Caco-2 (cell line): ENCODE measurements at places on chromosomes 16 and 17.

- DNase-seq: peak; percentile 91
Observed at GRCh38 chr17:74453665-74454196, 12.7 kb upstream of the CD300A start.

DNA sequence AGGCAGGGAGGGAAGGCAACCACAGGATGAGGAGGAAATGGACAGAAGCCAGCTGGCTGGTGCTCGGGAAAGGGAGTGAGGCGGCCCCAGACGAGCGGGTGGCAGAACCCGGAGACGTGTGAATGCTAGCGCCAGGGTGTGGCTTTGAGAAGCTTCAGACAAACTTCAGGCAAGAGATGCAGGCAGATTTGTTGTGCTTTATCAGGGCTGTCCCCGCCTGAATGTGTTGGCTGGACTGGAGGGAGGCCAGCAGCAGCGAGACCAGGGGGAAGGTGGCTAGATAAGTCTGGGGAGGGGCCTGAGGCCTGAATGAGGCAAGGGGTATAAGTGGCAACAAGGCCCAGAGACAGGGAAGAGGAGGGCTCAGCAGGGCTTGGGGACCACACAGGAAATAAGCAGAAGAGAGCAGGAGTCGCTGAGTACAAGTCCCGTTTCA, 22.0 kb downstream of the CAMKK1 start:
- no peak for DNase-seq

DNA sequence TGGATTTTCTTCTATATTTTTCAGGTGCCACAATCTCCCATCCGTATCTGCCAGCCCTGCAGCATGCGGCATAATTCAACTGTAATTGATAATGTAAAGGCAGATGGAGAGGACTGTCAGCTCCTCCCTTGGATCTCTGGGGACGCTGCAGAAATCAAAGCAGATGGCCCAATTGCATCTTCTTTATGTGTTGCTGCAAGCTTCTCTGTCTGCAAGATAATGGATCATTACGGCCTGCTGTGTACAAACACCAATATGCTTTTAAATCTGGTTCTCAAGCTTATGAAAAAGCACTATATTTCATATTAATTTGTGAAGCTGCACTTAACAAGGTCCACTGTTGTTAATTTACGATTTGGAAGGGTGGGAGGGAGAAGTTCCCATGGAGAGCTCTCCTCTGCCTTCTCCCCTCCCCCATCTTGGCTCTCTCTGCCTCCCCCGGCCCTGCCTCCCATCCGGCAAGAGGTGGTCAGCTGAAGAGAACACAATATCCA, 607.5 kb downstream of the TOX3 start:
- DNase-seq: no peak

- DNase-seq: no peak
Observed at GRCh38 chr16:87484487-87485331, 8.1 kb downstream of the ZCCHC14 start.

DNA sequence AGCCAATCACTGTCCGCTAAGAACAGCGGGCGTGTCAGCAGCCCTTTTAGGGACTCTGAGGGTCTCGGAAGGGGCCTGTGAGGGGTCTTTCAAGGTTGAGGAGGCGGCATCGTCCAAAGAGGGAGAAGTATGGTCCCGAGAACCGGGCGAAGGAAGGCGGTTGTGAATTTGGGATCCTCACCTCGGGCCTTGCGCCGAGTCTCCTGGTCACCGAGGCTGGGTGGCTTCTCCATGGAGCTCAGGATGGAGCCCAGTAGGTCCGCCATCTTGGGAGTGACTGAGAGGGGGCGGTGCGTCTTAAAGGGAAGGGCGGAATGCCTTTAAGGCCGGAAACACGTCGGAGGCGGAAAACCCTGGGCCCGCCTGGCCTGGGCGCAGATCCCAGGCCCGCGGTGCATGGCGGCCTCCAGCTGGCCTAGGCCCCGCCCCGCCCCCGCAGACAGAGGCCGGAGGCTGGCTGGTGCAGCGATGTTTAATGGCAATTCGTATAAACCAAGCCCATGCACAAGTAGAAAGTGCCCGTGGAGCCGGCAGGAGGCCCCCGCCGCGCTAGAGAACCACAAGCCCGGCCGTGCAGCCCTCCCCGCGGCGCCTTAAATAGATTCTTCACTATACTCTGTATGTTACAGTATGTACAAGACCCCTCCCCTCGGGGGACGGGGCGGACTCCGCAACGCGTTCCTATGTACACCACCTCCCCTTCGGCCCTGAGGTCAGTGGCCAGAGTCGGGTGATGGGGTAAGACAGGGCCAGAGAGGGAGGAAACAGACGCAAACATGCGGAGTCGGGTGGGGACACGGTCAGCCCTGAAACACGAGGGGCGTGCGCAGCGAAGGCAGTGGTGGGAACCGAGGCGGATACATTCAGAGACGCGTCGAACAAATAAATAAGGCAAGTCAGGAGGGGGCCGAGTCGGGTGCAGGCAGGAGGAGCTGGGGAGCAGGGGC, at the start of gene SPAG7:
SPAG7 (minus strand) TSS at position 279 of the 947 bp plus-strand sequence; CDS start at position 266, 13 bp downstream.
- peak; percentile 90 for DNase-seq

DNA sequence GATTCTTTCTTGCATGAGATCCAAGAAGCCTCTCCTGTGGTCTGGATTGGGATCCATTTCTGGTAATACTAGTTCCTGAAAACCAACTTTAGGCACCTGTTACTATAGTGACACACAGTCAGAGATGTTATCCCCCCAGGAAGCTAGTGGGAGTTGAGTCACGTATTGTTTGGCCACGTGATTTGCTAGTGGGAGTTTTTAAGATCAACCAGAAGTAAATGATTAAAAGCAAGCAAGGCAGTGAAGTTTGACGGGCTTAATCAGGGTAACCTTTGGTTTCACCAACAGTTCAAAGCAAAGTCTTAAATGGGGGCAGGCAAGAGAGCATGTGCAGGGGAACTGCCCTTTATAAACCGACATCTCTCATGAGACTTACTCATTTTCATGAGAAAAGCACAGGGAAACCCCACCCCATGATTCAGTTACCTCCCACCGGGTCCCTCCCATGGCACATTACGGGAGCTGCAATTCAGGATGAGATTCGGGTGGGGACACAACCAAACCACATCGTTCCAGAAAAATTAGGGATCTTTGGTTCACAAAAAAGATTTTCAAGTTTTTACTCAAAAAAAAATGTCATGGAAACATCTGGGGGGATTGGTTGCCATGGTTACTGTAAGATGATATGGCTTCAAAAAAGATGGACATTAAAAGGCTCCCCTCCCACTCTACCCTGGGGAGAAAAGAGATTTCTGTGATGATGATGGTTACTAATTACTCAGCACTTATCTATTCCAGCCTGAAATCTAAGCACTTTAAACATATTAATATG, 483.1 kb upstream of the ERCC4 start:
- no peak for DNase-seq

- DNase-seq: no peak
Observed at GRCh38 chr17:81838753-81839255, 4.0 kb upstream of the PPP1R27 start.

- DNase-seq: no peak
Observed at GRCh38 chr17:28741358-28742349, 2.2 kb upstream of the TRAF4 start.

- no peak for DNase-seq
Observed at GRCh38 chr16:22210854-22211253, 4.8 kb downstream of the EEF2K start.

GRCh38 chr17:33072421-33073161, 80.9 kb downstream of the SPACA3 start:
- DNase-seq: no peak

GRCh38 chr16:16881814-16882213, 502.9 kb downstream of the NPIPA7 start:
- no peak for DNase-seq

DNA sequence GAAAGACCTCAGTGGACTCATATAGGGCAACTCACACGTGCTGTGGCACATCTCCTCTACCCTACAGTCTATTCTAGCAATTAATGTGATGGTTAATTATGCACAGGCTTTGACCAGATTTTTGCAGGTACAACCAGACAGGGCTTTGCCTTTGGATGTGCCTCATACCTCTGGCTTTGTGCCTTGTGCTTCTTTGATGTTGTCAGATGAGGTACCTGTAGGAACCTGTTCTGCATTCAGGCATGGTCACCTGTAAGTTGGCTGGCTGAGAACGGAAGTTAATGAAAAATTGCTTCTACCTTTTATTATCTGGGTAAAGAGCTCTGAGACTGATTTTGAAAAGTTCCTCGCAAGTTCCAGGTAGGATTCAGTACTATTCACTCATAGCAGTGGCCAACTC, 462.9 kb upstream of the ZFHX3 start:
- no peak for DNase-seq

DNA sequence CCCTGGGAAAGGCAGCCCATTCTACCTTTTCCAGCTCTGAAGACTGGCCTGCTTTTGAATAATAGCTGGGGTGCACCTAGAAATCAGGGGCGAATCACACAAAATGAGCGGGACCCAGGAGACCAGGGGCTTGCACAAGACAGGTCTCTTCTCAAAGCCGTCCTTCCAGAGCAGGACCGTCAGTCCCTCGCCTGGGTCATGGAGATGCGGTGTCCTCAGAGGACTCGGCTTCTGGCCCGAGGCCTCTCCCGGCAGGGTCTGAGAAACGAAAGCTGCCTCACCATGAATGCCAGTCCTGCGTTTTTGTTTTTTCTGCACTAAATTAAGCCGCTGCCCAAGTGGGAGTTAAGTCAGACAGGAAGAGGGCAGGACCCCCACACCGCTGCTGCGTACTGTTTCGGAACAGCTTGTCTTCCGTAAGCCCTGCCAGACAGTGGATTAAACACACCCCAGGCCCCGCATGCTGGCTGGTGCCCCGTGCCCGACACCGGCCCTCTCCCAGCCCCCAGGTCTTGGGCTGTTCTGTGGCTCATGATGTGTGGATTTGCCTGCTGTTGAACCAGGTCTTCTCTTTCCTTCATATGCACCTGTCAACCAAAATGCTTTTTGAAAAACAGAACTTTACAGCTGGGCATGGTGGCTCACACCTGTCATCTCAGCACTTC, 142.1 kb upstream of the RPH3AL start:
- DNase-seq: no peak

GRCh38 chr16:50445621-50446555, 77.1 kb upstream of the BRD7 start:
- DNase-seq: no peak
